ENCODE measurements at places on chromosomes 12 and 14.

- no peak for DNase-seq
Observed at GRCh38 chr14:105412771-105413543, 6.7 kb upstream of the MTA1 start.

DNA sequence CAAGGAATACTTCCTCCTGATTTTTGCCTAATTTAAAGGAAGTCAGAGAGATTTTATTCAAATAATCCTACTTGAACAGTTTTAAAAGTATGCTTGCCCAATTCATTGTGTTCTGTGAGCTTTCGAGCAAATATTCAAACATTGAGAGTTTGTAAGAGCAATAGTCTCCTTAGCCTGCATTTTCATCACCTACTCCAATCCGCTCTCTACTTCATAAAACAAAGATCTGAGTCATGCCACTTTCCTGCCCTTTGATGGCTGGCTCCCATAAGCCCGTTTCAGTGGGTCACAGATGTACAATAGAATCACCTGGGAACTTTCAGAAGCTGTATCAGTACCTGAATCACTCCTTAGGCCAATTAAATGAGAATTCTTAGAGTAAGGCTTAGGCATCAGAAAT is 319.2 kb downstream of the PDZRN4 start:
- no peak for DNase-seq

DNA sequence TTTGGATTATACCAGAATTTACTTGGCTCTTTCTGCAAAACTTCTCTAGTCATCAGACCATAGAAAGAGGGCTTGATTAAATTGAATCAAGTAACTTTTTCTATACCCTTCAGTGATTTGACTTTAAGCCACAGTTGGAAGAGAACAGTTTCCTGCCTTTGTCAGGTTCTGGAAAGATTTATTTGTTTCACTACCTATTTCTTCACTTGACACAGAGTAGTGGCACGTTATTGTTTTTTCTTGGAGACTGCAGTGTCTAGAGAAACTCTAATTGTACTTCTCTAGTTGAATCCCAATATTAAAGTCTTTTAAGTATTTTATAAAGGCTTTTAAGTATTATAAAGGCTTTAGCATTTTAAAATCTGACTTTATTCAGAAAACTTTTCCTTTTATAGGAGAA is 138.1 kb downstream of the TMEM117 start:
- DNase-seq, result no peak

DNA sequence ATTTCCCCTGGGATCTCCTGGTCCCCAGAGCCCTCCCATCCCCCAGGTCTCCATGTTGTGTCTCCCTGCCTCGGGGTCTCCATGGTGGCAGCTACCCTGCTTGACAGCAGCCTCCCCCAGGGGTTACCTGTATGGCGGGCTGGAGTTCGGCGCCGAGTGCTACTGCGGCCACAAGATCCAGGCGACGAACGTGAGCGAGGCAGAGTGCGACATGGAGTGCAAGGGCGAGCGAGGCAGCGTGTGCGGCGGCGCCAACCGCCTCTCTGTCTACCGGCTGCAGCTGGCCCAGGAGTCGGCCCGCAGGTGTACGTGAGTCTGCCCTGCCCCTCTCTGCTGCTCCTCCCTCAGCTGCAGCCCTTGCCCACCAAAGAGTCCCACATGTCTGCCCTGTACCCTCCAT is 80.9 kb downstream of the WSCD2 start:
- DNase-seq, result no peak

DNA sequence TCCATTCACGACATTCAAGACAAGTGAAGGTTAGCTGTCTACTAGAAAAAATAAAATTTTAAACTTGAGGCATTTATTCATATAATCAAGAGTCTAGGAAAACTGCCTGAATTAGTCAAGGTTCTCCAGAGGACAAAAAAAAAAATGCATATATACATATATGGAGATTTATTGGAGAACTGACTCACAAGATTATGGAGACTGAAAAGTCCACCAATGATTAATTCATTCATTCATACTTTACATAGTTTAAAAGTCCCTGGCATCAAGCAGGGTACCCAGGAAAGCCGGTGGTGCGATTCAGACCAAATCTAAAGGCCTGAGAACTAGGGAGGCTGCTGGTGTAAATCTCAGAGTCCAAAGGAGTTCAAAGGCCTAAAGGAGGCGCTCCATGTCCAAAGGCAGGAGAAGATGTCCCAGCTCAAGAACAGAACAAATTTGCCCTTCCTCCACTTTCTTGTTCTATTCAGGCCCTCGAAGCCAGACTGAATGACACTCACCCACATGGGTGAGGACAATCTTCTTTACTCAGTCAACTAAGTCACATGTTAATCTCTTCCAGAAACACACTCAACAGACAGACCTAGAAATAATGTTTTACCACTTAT is 64.3 kb downstream of the ANKS1B start:
- no peak for DNase-seq

DNA sequence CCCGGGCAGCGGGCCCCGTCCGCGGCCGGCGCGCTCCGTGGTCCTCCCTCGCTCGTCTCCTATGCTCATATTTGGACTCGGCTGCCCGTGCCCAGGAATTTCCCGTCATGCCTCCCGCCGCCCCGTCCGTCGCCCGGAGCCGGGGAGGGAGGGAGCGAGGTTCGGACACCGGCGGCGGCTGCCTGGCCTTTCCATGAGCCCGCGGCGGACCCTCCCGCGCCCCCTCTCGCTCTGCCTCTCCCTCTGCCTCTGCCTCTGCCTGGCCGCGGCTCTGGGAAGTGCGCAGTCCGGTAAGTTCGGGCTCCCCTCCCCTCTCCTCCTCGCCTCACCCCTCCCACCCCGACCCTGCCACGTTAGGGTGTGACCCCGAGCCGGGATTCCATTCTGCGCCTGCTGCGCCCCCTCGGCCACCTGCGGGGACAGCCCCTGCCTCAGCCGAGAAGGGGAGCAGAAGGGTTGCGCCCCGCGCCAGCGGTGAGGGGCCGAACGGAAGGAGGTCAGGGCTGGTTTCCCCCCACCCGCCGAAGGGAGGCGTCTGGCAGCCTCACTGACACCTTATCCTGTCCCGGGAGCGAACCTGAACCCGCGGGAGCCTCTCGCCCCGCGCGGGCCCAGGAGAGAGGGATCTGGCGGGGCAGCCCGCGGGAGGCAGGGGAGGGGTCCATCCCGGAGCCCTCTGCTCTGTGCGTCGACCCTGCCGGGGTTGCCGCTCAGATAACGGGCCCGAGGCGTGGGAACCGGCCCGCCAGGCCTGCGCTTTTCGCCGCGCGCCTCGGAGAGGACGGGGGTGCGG is at the start of gene MSRB3:
Gene MSRB3 (plus strand): TSS at position 108 of the 793 bp plus-strand sequence. CDS start 29,897 bp downstream, outside the sequence.
- no peak for DNase-seq

- DNase-seq, result no peak
Observed at GRCh38 chr14:67851785-67852410, 32.3 kb downstream of the RAD51B start.

DNA sequence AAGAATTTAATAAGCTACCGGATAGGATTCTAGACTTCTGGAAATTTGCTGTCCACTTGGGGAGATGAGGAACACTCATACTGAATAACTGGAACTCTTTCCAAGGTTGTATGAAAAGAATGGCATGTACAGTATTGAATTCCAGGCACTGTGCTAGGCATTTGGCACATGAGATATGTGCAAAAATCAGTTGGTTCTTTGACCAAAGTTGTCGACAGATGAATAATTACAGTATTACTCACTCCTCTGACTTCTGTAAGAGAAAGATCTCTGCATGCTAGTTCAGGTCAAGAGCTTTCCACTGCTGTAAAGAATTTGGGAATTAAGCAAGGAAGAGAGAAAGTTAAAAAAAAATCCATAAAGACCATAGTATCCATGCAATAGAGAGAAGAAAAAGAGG is 764.7 kb downstream of the BCL11B start:
- no peak for DNase-seq

- no peak for DNase-seq
Observed at GRCh38 chr12:42410340-42410739, 84.4 kb downstream of the PPHLN1 start.

- no peak for DNase-seq
Observed at GRCh38 chr14:19873178-19873577, 1.8 kb upstream of the OR4K2 start.

GRCh38 chr12:112308652-112309051 is 73.6 kb downstream of the HECTD4 start:
- no peak for DNase-seq

All from GM18507 (cell line).